Fibroblast of skin of scalp (primary cell): ENCODE measurements at places on chromosomes 6 and 20.
A peak's percentile ranks its signal among the peaks of the same experiment; 100 is the strongest.

DNA sequence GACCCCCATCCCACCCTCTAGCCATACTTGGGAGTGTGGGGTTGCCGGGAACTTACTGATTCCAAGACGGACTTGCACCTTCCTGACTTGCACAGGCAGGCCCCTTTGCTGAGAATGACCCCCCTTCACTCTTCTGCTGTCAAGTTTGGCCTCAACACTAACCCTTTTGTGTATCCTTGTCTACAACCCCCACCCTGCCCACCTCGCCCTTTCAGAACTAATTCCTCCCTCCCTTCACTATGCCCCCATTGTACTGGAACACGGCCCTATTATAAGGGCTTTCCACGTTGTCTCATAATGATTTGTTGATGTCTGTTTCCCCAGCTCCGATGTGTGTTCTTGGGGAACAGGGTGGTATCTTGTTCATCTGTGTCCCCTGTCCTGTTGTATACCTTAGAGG lies 4.4 kb upstream of the NEDD9 start:
- no peak for DNase-seq

GRCh38 chr20:17657898-17658647 lies 24.0 kb downstream of the RRBP1 start:
- no peak for DNase-seq

DNA sequence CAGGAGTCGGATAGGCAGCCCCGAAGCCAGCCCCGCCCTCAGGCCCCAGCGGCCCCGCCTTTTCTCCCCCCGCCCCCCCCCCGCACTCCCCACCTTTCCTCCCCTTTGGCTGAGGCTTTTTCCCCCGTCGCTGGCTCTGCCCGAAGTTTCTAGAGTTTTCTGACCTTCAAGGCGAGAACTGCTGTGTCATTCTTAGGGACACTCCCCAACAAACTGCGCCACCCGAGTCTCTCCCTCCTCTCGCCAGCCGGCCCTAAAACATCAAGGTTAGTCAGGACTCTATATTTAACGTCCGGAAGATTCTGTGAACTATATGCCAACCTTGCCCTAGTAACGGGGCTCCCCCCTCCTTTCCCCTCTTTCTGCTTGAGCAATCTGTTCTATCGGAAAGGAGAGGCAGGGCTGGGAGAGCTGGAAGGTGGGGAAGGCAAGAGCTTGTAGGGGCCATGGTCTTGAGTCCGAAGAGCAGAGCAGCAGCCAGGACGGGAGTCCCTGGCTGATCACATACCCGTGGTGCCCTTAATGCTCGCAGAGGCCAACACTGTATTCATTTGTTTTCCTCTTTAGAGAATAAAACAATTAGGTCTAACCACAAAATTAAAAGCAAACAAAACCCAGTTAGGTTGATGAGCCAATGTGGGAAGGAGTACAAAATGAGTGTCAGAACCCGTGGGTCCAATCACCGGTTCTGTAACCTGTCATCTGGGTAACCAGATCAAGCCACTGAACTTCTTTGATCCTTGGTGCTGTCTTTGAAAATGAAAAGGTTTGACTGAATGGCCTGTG lies 5.3 kb upstream of the HSPA1B start:
- DNase-seq: peak; percentile 86

GRCh38 chr20:13626724-13627123 lies 12.0 kb downstream of the TASP1 start:
- no peak for DNase-seq

DNA sequence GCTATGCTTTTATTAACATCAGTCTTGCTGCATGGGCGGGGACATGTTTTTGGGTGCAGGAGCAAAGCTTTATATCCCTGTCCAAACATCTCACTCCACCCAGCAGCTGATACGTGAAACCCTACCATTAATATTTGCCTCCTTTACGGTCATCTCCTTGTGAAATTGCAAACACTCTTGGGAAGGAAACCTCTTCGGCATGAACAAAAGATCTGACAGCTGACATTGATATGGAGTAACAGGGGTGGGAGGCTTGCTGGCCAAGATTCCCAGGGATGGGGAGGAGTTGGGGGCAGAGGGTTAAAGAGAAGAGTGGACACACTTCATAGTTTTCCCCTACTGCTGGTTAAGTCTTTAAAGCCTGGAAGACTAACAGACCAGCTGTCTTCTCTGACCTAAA lies 22.2 kb upstream of the VEGFA start:
- no peak for DNase-seq

GRCh38 chr6:134115715-134116074 lies 63.3 kb upstream of the SLC2A12 start:
- DNase-seq: no peak

DNA sequence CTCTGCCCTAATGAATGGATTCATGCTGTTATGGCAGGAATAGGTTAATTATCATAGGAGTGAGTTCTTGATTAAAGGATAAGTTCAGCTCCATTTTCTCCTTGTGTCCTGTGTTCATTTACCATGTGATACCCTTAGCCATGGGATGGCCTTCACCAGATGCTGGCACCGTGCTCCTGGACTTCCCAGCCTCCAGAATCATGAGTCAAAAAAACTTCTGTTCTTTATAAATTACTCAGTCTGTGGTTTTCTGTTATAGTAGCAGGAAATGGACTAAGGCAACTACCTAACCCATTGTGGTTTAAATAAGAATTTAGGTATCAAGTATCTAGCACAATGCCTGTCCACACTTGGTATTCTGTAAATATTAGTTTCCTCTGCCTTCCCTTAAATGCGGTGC lies 223.5 kb downstream of the MEI4 start:
- DNase-seq: no peak

GRCh38 chr6:141153563-141153962 lies 979.2 kb upstream of the GJE1 start:
- DNase-seq: no peak

GRCh38 chr20:9185511-9185910 lies 116.6 kb downstream of the PLCB4 start:
- DNase-seq: peak; percentile 57

DNA sequence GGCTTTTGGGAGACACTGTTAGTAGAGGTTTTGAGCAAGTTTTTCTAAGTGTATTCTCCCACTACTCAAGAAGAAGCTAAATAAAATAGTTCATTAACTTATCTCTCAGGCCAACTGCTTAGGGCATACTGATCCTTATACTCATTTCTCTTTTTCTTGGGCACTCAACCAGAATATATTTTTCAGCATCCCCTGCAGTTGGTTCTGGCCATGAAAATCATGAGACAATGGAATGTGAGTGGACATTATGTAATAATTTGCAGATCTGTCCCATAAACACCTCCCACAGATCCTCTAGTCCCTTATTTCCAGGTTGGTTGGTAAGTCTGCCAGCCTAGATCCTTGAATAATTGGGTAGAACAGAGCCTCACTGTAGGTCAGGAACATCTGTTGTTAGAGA lies 136.7 kb downstream of the AIG1 start:
- no peak for DNase-seq

GRCh38 chr6:131652472-131652871 lies 15.4 kb downstream of the ENPP3 start:
- DNase-seq: no peak

GRCh38 chr20:10190456-10190855 lies 28.2 kb upstream of the SNAP25 start:
- no peak for DNase-seq

GRCh38 chr20:31988430-31989015 lies 20.6 kb downstream of the XKR7 start:
- DNase-seq: no peak

DNA sequence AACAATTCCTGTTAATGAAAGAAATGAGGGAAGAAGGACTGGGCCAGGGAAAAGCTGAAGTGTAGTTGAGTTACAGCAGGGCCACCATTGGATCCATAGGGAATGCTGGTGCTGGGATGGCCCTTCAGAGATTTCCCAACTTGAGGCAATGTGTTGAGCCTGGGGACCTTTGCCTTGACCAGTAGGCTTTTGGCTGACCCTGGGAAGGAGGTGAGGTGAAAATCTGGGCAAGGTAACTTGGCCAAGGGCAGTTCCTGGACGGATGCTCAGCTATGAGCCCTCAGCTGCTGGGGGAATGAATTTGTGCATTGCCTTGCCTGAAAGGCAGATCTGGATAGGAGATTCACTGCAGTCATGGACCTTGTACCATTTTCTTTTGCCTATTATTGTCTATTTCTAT lies 20.4 kb downstream of the UTRN start:
- DNase-seq: no peak

- DNase-seq: peak; percentile 96
These were observed 42.6 kb upstream of the DEK start for GRCh38 chr6:18306977-18307376.

GRCh38 chr6:119446115-119446554 lies 96.6 kb upstream of the MAN1A1 start:
- DNase-seq: peak; percentile 88

DNA sequence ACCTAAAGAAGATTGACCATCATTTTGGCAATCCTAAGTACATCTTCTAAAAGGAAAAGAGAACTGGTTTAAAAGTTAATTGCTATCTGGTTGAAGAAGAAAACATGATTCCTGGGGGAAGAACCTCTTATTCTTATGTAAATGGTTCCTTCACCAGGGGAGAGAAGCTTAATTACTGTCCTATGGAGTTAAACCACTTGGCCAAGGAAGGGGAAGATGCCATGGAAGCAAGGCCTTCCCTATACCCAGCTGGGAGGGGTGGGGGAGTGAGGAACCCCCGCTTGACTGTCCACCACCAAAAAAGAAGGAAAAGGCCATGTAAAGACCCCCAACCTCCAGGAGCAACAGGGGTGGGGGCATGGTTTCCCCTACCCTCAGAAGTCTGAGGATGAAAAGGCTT lies 962.1 kb downstream of the GRIK2 start:
- no peak for DNase-seq

DNA sequence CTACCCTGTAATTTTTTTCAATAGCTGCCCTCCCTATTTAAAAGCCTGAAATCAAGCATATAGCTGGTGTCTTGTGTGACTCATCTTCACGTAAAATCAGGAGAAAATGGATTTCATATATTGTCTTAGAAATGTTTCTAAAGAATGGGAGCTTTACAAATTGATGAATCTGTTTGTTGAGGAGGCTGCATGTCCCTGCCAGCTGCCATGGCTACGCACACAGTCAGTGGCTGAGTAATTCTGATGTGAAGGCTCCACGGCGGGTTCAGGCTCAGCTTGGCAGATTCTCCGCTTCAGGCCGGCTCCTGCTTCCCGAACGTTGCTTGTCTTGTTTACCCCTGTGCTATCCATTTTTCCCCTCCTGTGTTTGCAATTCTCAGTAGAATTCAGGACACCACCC lies 82.8 kb downstream of the CCDC170 start:
- DNase-seq: no peak

DNA sequence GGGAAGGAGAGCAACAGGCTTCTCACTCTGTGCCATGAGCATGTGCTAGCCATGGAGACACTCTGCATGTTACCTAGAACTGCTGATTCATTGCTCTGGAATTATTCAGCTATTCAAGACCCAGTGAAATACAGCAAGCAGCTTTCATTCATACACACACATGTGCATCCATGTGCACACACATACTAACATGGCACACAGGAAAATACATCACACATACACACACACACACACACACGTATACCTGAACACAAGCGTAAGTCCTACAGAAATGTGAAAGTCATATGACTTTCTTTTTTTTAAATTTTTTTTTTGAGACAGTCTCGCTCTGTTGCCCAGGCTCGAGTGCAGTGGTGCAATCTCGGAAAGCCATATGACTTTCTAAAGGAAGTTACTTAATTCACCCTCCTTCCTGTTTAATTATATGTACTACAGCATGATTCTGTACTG lies 108.2 kb upstream of the NFATC2 start:
- DNase-seq: peak; percentile 58

DNA sequence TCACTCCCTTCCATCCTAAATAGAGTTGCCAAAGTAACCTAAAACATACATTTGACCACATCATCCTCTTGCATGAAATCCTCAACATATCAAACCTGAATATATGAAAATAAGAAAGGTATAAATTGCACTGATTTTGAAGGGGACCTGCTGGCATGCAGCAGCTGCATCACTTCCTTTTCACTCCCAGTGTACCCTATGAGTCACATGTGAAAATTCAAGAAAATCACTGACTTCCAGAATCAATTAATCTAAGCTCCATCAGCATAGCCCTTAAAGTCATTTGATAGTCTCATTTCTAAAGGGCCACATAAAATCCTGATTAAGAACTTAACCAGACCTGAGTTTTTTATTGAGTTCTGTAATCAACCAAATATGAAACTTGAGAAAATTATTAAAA lies 24.3 kb downstream of the SNX14 start:
- no peak for DNase-seq

GRCh38 chr20:32906200-32906599 lies 47.5 kb downstream of the EFCAB8 start:
- no peak for DNase-seq

- DNase-seq: no peak
These were observed 590.6 kb downstream of the QKI start for GRCh38 chr6:164005004-164005711.

DNA sequence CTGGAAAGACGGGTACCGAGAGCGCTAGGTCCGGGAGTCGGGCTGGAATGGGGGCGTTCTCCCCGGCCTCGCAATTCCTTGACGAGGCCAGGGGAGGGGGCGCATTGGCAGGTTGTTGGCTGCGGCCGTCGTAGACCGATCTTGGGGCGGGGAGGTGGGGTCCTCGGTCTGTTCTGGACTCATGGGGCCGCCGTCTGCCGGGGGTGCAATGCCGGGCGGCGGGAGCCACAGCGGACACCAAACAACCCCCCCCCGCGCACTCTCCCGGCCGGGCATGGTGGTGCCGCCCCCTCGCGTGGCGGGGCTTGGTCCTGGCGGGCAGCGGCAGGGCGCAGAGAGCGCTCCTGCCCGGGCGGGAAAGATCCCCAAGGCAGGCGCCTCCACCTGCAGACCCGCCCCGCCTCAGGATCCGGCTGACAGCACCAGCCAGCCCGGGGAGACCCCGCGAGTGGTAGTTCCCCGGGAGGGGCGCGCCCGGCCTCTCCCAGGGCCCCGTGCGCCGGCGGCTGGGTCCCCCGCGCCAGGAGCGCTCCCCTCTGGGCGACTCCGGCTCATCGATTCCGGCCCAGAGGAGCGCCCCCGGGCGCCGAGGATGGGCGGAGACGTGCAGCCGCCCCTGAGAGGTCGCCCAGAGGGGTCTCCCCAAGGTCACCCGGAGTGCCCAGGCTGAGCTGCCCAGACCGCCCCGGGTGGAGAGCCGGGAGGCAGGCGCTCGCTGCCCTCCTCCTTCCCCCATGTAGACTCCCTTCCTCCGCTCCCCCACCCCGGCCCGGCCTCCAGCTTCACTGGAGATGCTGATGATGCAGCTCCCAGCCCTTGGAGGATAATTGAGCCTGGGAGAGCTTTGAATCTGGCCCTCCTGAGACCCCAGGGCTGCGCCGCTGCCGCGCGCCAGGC lies 709 bp downstream of the PPP1R16B start:
- no peak for DNase-seq
